ENCODE measurements at places on chromosomes 11 and 22.
A peak's percentile ranks its signal among the peaks of the same experiment; 100 is the strongest.

- no peak for DNase-seq
Observed at GRCh38 chr11:10639350-10639749, 54.2 kb downstream of the IRAG1 start.

DNA sequence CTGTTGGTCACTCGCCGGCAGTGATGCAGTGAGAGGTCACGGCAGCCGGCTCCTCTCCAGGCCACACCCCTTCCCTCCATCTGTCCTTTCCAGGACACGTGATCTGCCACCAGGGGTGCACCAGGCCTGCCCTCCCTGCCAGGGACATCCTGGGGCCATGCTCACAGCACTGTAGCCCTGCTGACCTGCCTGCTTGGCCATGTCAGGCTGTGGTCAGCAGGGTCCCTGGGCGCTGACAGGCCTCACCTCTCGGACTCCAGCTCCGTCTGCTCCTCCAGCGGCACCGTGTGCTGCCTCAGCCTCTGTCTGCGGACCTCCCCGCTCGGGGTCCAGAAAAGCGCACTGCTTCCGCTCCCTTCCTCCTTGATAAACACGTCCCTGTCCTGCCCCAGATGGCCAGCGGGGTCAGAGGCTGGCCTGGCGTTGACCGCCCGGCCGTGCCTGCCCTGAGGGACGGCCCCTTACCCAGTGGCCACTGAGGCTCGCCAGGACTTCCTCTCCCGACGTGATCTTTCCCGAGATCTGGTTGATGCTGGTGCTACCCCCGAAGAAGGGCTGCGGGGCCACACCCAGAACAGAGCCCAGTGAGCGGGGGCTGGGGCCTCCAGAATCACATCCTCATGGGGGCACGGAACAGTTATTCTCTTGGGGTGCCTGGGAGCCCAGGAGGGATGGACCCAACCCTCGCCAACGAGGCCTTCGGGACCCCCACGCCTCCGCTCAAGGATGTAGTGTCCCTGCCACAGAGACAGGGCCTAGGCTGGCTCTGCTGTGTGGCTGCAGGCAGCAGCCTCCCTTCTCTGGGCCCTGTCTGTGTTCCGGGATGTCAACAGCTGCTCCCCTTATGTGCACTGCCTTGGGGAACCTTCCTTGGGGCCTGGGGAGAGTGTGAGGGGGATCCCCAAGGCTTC lies 36.3 kb upstream of the CARS1 start:
- no peak for DNase-seq

DNA sequence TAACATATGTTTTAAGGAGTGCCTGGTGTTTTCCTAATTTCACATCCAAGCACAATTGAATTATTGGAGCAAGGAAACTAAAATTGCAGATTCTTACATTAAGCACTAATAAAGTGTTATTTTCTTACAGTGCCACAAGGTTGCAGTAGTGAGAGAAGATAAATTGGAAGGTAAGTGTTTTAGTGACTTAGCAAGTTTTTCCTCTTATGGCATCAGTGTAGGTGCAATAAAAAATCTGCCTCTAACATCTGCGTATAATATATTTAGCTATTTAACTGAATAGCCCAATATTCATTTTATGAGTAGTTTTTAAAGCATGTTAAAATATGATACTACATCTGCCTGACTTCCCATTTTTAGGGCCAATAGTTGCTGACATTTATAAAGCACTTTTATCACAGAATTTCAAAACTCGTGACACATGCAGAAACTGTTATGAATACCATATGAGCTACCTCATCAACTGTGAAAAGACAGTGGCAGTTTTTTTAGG lies 19.0 kb downstream of the POLD3 start:
- DNase-seq: no peak

- no peak for DNase-seq
Observed at GRCh38 chr11:19844806-19845205, 132.2 kb downstream of the NAV2 start.

DNA sequence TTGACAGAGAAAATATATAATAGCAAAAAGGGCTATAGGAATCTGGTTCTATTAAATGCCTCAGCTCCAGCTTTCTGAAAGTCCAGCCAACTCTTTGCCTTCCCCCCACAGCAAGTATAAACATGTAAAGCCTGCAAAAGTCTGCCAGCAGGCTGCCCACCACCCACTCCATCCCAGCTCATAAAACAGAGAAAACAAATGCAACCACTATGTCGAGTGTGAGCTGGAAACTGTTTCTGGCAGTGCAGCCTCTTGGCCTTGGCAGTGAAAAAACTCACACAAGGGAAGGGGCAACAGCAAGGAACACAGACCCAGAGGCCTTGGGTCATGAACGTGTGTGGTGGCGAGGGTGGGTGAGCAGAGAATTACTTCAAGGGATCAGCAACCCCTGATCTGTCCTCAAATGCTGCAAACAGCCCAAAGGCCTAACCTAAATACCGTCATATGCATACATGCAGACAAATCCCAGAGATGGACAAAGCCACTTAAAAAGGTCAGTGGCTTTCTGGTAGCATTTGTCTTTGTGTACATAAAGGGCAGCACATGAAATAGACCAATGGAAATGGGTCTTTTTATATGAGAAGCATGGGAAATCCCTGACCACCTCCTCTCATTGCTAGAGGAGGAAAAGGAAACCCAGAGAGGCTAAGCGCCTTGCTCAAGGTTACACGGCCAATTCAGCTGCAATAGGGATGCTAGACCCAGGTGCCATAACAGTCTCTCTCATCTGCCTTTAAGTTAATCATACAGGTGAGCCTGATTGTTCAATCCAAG lies 74.8 kb downstream of the NAT10 start:
- DNase-seq: peak; percentile 30

- peak; percentile 14 for DNase-seq
Observed at GRCh38 chr11:69971741-69972140, 106.4 kb upstream of the ANO1 start.

DNA sequence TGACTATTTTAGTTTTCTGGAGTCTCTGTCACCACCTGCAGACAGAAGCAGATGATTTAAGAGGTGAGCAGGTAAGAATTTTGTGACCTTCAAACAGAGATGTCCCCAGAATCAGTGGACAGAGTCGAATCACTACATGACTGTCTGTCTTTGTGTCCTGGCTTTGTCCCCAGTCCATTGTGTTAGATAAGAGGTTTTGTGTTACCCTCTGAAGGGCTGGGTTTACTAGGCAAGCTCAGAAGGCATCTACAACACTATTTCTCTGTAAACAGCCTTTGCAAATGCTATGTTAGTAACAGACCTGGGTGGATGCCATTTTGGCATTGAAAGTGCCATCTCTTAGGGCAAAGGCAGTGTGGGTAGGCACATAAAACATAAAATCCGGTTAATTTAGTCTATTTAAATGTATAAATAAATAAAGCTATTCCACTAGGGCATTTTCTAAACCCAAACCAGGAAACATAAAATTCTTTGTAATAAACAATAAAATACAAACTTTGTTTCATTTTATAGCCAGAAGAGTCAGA lies 40.3 kb upstream of the CADM1 start:
- DNase-seq: no peak

DNA sequence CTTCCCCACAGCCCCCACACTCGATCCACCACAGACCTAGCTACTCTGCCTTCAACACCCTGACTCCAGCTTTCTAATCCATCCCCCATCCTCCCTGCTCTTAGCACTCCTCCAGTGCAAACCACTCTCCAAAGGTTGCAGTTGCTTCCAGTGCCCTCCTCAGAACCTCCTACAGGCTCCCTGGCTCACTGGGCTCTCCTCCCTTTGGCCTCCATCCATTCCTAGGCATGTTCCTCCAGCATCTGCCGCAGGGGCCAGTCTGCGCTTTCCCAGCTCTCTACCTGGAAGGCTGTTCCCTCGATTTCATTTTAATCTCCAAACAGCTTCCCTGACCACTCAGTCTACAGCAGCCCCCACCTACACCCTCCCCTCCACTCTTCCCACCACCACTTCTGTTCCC lies 133.8 kb downstream of the SPATA19 start:
- no peak for DNase-seq

DNA sequence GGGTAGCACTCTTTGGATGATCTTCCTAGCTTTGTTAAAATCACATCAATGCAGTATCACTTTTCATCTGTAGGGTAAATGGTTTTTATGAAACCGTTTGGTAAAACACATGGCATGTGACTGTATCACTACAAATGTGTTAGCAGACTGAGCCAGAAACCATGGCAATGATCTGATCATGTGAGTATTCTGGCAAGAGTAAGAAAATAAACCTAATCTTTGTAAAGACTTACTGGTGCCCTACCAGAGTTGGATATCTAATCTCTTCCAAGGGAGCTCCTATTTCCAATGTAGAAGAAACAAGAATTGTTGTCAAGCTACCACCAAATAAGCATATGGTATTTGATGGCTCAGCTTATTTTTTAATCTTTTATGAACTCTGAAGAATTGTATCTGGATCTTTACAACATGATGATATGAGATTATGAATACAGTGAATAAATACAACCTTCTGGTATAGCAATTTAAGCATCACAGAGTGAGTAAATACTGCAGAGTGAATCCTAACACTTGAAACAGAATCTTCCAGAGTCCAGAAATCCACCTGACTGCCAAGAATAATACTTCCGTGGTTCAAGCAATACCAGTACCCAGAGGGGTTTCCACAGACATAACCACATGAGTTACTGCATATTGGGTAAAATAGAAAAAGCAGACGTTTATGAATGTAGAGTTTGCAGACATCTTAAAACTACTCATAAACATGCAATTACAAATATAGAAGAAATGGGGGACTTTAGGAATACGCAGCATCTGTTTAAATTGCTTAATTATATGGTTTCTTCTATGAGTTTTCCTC lies 238.8 kb downstream of the TTC28 start:
- no peak for DNase-seq

DNA sequence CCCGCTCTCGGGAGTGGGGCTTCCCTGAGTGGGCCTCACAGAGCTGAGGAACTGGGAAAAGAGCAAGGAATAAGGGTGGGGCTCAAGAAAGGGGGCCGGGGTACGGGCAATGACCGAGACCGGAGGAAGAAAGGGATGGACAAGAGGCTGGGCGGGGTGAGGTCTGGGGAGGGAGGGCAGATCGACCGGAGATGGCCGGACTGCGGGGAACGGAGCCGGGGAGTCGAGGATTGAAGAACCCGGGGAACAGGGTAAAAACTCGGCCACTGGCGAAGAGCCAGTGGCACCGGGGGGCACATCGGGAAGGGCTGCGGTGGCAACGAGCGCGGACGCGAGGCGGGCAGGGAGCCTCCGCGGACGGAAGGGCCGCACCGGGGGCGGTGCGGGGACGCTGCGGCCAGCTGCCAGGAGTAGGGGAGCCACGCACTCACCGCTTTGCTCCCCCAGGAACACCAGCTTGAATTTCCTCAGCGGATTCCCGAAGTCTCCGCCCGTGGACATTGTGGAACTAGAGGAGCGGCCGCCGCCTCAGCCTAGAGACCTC lies 667 bp downstream of the RAB6A start:
- peak; percentile 15 for DNase-seq

DNA sequence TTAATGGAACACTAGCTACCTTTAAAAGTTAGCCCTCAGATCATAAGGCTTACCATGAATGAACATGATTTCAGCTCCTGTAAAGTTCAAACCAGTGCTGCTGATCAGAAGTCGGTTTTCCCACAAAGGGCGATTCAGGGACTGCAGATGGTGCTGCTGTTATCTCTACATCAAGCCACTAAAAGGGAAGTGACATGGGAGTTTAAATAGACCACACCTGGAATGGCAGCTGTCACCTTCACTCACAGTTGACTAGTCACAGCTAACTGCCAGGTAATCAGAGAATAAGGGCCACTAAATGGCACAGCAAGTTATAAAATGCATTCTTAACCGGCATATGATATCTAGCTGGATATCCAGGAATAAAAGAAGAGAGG lies 581.1 kb upstream of the ARHGAP42 start:
- no peak for DNase-seq

GRCh38 chr22:21451545-21452520 lies 15.4 kb upstream of the TMEM191C start:
- no peak for DNase-seq

GRCh38 chr11:22456993-22457762 lies 119.0 kb downstream of the SLC17A6 start:
- no peak for DNase-seq

GRCh38 chr11:62593434-62594044 lies 2.2 kb upstream of the TUT1 start:
- peak; percentile 88 for DNase-seq

GRCh38 chr22:22619765-22620414 lies 24.5 kb upstream of the GGTLC2 start:
- no peak for DNase-seq

- DNase-seq: peak; percentile 73
Observed at GRCh38 chr11:128341280-128342248, 245.8 kb downstream of the ETS1 start.

- DNase-seq: no peak
Observed at GRCh38 chr11:131600628-131601027, 230.2 kb downstream of the NTM start.

DNA sequence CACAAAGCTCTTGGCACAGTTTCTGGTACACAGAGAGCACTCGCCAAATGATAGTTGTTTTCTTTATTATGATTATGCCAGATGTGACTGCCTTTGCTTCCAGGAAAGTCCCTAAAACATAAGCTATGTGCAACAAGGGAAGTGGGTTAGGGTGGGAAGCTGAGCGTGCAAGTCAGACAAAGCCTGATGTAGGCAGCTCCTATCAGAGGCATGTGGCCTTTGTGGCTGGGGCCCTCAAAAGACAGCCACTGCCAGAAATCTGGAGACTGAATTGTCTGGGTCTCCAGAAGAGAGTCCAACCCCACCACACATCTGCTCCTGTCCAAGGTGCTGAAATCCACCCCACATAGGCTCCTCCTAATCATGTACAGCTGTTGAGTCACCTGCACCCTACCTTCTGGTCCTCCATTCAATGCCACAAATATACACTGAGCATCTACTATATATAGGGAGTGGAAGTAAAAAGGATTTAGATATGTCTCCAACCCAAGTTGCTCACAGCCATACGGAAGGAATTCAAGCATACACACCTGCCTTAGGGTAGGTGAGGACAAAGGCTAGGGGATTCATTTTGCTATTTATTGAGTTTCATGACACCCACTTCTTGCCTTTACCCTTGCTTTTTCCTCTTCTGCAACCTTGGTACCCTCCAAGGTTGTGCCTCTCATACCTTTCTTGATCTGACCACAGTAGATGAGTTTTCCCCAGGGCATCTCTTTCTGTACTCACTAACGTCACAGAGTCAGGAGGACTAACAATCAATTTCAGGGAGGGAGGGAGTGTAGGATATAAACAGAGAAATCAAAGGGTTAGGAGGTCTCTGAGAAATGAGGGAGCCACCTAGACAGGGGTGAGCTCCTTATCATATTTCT lies 12.4 kb downstream of the SEC14L3 start:
- peak; percentile 33 for DNase-seq

GRCh38 chr11:93512949-93513667 lies 30.1 kb downstream of the SMCO4 start:
- DNase-seq: no peak
